ENCODE measurements at places on chromosomes 12 and 14.

- no peak for DNase-seq
Measured at GRCh38 chr12:26122681-26123481, 2.0 kb downstream of the BHLHE41 start.

DNA sequence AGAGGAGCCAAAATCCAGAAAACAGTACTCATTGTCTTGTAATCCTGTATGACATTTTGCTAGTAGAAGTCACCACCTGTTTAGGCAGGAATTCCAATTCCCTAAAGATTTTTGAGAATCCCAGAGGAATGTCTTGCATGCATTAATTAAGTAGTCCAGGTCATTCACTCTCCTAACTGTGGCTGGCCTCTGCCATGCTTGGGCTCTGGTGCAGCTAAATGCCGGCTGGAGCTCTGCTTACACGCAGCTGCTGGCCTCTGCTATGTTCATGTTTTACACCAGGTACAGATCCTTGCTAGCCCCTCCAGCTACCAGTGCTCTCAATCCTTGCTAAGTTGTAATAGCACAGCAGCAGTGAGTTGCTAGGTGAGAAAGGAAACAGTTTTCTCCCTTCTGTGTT is 16.3 kb upstream of the HIF1A start:
- no peak for DNase-seq

- DNase-seq: no peak
Measured at GRCh38 chr12:122166422-122167349, 7.3 kb downstream of the IL31 start.

- no peak for DNase-seq
Measured at GRCh38 chr12:4137015-4137414, 136.5 kb upstream of the CCND2 start.
